PC-9 (cell line): ENCODE measurements at places on chromosomes 6 and 20.

GRCh38 chr6:17703256-17703694 lies 3.5 kb downstream of the NUP153 start:
- DNase-seq, result no peak

DNA sequence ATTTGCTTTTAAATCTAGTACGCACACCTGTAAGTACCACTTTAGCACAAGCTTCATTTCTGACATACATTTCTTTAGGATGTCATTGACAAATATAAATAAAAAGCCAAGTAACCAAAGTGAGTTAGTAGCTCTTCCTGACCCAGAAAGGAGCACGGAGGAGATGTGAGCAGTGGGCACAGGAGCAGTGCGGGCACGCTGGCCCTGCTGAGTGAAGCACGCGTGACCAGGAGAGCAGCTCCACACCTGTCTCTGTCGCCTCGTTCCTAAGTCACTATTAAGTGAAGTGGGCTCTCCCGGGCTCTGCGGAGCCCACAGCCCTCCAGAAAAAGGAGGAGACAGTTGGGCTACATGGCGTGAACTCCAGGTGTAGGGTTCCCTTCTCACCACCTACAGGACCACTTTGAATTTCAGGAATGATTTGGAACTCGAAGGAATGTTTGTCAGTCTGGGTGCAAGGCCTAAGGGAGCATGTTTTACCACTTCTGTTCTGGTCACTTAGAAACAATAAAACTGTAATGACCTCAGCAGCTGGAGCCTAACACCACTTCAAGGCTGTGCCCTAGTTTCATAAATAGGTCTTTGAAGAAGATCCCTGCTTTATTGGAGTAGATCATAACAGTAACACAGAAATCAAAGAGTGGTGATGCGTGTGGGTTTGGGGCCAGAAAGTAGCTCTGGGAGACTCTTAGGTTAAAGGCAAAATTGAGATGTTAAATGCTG lies 95.9 kb downstream of the FAM120B start:
- DNase-seq, result no peak

GRCh38 chr6:69865126-69865525 lies 1.2 kb upstream of the COL19A1 start:
- no peak for DNase-seq

GRCh38 chr6:7311917-7312615 lies 933 bp downstream of the SSR1 start:
- DNase-seq, result no peak

GRCh38 chr6:100724222-100724621 lies 156.9 kb downstream of the ASCC3 start:
- DNase-seq, result no peak

- DNase-seq, result no peak
These were observed 134.8 kb downstream of the PXDC1 start for GRCh38 chr6:3616565-3617176.

- DNase-seq, result no peak
These were observed 17.5 kb upstream of the ZBTB2 start for GRCh38 chr6:151408858-151409257.

DNA sequence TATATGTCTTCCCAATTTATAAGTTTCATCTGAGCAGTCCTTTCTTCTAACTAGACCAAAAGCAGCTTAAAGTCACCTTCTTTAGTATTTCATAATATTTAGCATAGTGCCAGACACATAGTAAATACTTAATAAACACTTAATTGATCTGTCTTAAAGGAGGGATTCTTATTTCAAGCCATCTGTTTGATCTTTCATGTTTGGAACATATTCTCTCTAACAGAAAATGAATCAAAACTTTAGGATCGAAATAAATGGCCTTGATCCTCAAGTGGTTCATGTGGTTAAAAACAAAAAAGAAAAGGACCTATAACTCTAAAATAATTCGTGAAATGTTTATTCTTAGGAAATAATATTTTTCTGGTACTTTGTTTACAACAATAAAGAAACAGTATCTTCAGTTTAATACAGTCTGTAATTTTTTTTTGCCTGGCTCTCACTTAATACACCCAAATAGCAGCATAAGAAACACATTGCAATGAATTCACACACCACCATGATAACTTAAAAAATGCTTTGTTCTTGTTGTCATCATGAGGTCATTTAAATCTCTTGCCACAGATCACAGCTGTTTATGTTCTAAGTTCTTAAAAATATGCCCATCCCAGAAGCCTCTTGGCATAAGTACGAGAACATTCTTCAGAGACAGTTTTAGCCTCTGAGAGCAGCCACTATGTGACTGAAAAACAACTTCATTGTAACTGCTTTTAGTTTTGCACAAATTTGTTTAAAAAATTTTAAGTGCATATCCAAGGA lies 48.1 kb downstream of the ESF1 start:
- no peak for DNase-seq

DNA sequence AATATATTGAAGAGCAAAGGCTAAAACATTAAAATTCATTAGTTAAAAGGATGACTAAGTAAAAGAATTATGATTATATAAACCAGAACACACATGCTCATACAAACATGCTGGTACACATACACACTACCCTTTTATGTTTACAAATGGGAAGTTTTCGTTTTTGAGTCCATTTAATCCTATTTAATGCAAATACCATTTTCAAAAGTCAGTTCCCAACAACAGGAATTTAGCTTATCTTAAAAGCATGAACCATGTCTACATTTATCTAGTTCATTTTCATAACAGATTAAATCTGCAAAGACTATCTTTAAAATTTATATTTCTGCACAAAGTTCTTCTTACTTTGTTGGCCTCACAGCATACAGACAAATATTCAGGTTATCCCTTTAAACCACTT lies 42.5 kb downstream of the MAN1A1 start:
- DNase-seq, result no peak

- DNase-seq, result no peak
These were observed 54.6 kb upstream of the RNF217 start for GRCh38 chr6:124907596-124907995.

- no peak for DNase-seq
These were observed 42.9 kb downstream of the BCAS4 start for GRCh38 chr20:50837532-50838321.

DNA sequence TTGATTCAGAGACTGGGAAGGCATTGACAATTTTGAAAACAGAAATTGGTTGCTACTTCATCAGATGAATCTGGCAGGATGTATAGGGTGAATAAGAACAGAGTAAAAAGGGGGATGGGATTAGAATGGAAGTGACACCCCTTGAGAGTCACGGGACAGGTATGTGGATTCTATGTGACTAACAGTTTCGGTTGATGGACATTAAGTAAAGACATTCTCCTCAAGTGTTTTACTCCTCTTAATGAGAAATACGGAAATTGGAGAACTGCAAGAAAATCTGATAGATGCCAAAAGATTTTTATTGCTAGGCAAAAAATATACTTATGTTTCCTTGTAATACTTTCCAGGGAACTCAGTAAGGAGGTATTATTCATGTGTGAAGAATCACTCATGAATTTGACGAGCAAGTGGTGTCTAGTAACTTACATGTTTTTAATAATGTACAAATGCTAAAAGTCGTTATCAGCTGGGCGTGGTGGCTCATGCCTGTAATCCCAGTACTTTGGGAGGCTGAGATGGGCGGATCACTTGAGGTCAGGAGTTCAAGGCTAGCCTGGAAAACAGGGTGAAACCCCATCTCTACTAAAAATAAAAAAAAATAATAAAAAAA lies 135.8 kb downstream of the KIF16B start:
- no peak for DNase-seq

GRCh38 chr20:51715163-51715855 lies 52.9 kb downstream of the ATP9A start:
- no peak for DNase-seq

DNA sequence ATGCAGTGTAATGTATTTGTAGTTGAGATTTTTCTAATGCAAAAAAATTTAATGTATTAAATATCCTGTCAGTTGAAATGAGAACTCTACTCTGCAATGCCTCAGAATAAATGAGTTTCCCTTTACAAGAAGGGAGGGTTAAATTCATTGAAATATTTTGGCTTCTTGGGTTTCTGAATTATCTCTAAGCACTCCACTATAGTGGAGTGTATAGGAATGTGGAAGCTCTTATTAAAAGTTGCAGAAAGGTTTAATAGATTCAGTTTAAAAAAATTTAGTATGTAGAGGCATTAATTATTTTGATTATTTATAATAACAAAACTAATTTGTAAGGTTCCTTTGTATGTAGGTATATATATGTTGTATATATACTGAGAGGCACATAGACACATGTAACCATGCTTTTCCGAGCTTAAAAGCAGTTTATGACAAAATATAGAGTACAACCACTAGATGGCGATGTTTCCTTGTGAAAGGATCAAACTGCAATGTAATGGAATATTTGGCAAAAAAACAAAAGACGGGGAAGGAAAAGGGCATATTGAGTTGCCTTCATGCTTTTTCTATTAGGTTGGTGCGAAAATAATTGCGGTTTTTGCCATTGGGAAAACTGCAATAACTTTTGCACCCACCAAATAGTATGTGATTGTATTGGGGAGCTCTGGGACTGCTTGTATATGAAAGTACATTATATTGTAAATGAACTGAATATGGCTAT lies 144.2 kb downstream of the MYO6 start:
- no peak for DNase-seq

DNA sequence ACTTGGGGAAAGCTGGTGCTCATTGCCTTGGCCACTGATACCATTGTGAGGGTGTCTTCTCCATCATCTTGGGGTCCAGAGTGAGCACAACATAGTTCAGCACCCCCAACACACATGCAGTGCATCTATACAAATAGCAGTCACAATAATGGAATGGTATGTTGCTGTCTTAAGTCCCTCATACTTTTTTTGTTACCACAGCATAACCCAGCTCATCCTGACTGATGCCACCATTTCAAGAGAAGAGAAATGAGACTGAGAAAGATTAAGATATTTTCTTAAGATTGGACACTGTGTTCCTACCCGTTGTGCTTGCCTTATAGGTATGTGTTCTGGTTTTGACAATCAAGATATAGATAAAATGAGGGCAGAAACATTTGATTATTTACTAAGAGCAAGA lies 15.6 kb downstream of the CST4 start:
- DNase-seq, result no peak

DNA sequence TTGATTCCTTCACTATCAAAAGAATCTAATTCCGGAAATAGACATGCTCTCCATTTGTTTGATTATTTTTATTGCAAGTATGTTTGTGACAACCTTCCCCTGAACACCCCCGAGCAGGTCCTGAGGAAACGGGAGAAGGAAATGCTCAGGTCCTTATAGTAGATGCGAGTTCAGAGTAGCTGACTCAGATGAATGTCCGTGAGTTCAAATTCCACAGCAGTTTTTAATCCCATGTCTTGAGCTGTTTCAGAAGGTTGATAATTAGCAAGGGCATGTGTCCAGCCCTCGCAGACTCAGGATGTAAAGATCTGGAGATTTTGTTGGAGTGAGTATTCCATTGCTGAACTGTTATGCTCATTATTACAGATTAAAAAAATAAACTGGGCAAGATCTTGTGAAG lies 169.3 kb downstream of the BCAS1 start:
- peak; percentile 77 for DNase-seq

- DNase-seq, result peak; percentile 90
These were observed 76.7 kb downstream of the FOXC1 start for GRCh38 chr6:1686117-1687098.

- DNase-seq, result no peak
These were observed 7.3 kb downstream of the RAB32 start for GRCh38 chr6:146550911-146551310.

- no peak for DNase-seq
These were observed 349.0 kb downstream of the RNGTT start for GRCh38 chr6:88614316-88614877.

GRCh38 chr6:44142835-44143234 lies 15.5 kb downstream of the TMEM63B start:
- DNase-seq, result no peak

GRCh38 chr6:44921798-44922197 lies 406.3 kb upstream of the RUNX2 start:
- no peak for DNase-seq

GRCh38 chr6:137248702-137249101 lies 29.5 kb upstream of the IFNGR1 start:
- peak; percentile 26 for DNase-seq

DNA sequence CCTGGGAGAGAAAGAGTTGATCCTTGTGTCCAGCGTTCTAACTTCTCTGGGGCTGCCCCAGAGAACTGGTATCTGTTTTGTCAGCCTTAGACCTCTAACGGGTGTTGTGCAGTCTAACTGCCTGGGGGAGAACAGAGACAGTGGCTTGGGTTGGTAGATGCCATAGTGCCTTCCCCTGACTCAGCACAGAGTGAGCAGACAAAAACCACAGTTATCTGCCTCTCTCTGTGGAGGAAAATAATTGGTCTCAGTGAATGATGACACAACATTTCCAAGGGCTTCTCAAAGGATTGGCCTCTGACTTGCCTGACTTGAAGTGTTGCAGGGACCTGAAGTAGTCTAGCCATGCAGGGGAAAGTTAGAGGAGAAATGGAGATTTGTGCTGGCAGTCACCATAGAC lies 226.2 kb upstream of the MAN1A1 start:
- no peak for DNase-seq

DNA sequence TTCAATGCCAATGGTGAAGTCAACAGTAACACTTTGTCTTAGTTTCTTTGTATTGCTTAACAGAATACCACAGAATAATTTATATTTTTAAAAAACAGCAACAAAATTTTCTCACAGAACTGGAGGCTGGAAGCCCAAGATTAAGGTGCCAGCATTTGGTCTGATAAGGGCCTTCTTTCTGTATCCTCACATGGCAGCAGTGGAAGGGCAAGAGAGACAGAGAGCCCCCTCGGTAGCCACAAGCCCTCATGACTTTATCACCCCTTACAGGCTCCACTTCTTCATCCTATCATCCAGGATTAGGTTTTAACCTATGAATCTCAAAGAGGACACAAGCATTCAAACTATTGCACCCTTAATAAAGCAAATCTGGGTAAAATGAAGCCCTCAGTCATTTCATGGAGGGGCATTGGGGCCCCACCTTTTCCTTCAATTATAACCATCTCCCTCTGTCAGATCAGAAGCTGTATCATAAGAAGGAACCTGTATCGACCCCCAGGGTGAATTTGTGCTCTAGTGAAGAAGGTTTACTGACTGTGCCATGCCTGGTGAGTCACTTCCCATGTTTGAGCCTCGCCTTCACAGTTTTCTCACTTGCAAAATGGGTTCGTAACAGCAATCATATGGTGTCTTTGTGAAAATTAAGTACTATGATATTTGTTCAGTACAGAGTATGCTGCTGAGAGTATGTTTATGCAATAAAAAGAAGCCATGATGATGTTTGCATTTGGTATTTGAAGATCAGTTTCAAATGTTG lies 178.2 kb downstream of the LRFN2 start:
- no peak for DNase-seq

DNA sequence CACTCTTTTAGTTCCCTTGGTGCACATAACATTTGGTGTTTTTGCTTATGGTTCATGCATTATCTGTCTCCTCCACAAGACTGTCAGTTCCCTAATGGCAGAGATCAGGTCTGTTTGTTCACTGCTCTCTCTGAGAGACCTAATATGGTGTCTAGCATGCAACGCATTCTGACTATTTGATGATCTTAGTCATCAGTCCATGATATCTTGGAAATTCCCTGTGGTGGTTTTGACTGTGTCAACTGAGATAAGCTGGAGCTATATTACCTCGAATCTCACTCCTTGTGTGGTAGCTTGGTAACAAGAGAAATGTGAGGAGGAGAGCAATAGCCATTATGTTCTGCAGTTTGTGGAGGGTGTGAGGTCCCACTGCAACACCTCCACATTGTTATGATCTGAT lies 229.8 kb downstream of the FRK start:
- DNase-seq, result no peak

GRCh38 chr6:56852260-56853010 lies 102.5 kb upstream of the BEND6 start:
- DNase-seq, result peak; percentile 54

- no peak for DNase-seq
These were observed 159.5 kb upstream of the OLIG3 start for GRCh38 chr6:137653706-137654059.

GRCh38 chr6:39664173-39664572 lies 61.0 kb downstream of the KIF6 start:
- DNase-seq, result no peak
